Sigmoid colon (tissue), 7 donors: ENCODE measurements at places on chromosomes 6 and 20. TPM values are rescaled to one million over a fixed set of nuclear protein-coding genes. Genes with fewer than 3 reads are reported as not detected.

The BAK1 gene
- polyA plus RNA-seq = 160 TPM

The EPPIN gene
- polyA plus RNA-seq = not detected

The NCOA5 gene
- polyA plus RNA-seq = 10.6 TPM

The PTP4A1 gene
- polyA plus RNA-seq = 63.1 TPM

The HTR1E gene
- polyA plus RNA-seq = not detected

DNA sequence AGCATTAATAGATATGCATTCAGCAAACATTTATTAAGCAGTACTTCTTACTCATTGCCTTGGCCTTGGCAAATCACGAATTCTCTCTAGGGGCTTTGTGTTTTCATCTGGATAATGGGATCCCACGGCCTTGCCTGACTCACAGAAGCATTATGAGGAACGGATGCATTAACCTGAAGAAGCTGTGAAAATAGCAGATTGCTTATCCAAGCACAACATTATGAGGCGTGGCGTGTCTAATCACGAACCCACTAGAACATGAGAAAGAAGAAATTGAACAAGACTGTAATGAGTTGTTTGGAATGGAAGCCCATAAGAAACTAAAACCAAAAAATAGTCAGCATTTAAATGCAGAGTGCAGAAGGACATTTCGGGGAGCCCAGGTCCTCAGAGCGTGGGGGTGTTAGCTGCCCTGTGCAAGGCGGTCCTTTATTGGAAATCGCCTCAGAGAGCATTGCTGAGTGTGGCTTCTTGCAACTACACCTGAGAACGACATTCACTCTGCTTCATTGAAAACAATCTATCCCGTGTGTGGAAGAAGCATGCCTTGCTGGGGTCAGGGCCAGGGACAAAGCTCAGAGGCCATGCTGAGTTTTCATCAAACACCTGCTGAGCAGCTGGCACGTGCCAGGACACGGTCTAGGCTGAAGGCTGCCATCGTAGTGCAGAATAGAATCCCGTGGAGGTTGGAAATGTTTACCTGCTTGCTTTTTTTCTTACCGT is 179.9 kb downstream of the ZDHHC14 start:
- H3K36me3 ChIP-seq = no peaks in the 10 kb centered on the region
- DNase-seq = no peak
- no peak overlapping the region for H3K27ac ChIP-seq
- no peak overlapping the region for H3K4me3 ChIP-seq

DNA sequence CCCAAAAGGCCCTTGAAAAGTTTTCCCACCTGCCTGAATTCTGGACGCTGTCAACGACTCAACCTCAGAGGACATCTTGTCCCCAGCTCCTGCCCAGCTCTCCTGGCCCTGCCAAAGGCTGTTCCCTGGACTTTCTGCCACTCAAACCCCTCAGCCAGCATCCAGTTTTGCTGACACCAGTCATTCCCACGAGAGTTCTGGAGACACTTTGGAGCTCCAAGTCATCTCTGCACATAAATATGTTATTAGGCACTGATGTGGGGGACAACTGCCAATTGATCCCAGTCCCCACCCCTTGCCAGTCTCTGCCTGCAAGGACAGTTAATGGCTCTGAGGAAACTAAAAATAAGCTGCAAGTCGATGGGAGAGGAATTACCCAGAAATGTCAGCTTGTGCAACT is 38.9 kb upstream of the KCNB1 start:
- no peaks in the 10 kb centered on the region for H3K36me3 ChIP-seq
- H3K4me3 ChIP-seq = no peak overlapping the region
- H3K27ac ChIP-seq = no peak overlapping the region
- H3K27me3 ChIP-seq = no peaks in the 10 kb centered on the region

- H3K36me3 ChIP-seq = no peaks in the 10 kb centered on the region
- H3K27me3 ChIP-seq = no peaks in the 10 kb centered on the region
- no peak overlapping the region for H3K4me3 ChIP-seq
- no peak overlapping the region for H3K27ac ChIP-seq
- no peak for DNase-seq
Observed at GRCh38 chr6:138724015-138724414, 49.6 kb upstream of the CCDC28A start.

DNA sequence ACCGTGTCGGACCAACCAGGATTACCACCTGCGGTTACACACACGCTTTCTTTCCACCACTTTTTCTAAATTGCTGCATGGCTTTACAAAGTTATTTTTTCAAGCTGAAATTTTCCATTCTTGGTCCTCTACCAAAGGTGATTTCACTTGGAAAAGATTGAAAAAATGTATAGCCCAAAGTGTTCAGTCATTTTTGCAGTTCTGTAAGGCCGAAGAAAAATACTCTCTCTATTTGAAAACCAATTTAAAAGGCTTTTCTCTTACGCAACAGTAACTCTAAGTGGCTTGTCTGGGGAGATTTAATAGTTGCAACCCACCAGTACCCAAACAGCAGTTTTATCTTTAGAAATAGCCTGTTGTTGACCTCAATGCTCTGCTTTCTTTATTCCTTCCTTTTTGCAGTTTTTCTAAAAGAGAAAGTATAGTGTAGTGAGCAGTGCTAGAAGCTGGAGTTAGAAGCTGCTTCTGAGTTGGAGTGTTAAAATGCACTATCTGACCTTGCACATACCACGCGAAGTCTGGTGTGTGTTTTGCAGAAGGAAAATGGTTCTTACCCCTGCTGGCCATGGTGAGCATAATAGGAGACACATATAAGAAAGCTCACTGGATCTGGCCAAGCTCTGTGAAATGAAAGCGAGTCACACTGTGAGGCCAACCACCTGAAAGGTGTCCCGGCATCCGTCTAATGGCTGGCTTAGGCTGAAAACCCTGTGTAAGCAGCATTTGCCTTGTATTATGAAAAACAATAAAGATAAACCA is 271.6 kb upstream of the PRND start:
- no peak for DNase-seq
- no peaks in the 10 kb centered on the region for H3K36me3 ChIP-seq
- H3K4me1 ChIP-seq = peaks cover 11% of the 10 kb centered on the region
- no peak overlapping the region for H3K4me3 ChIP-seq

- no peaks in the 10 kb centered on the region for H3K27me3 ChIP-seq
- H3K4me1 ChIP-seq = no peaks in the 10 kb centered on the region
- no peaks in the 10 kb centered on the region for H3K36me3 ChIP-seq
Observed at GRCh38 chr6:157726892-157727628, 96.0 kb upstream of the SNX9 start.

DNA sequence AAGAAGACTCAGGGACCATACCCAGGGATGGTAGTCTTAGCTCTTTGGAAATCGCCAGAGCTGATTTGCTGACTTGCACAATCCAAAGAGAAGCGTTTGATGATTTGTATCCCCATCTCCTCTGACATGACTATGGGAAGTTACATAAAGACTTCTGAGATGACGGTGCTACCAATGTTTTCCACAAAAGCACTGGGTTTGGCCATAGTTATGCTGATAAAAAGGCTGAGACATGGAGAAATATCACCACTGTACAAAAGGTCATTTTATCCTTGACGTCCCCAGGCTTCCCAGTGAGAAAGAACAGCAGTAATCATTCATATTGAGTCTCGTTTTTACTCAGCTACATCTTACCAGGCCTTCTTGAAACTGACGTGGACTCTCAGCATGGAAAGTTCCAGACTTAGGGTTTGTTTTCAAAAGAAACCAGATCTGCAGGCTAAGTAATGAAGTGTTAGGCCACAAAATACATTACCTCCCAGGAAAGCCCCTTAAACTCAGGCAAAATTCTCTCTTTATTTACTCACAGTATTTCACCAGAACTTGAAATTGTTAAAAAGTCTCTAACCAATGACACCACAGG is 370.3 kb upstream of the JARID2 start:
- no peak overlapping the region for H3K4me3 ChIP-seq
- DNase-seq = no peak
- H3K27me3 ChIP-seq = no peaks in the 10 kb centered on the region
- H3K36me3 ChIP-seq = no peaks in the 10 kb centered on the region

- H3K4me3 ChIP-seq = no peak overlapping the region
- H3K4me1 ChIP-seq = no peaks in the 10 kb centered on the region
- DNase-seq = peak; percentile 74
- no peak overlapping the region for H3K27ac ChIP-seq
Observed at GRCh38 chr6:158213925-158214674, 46.0 kb downstream of the GTF2H5 start.

DNA sequence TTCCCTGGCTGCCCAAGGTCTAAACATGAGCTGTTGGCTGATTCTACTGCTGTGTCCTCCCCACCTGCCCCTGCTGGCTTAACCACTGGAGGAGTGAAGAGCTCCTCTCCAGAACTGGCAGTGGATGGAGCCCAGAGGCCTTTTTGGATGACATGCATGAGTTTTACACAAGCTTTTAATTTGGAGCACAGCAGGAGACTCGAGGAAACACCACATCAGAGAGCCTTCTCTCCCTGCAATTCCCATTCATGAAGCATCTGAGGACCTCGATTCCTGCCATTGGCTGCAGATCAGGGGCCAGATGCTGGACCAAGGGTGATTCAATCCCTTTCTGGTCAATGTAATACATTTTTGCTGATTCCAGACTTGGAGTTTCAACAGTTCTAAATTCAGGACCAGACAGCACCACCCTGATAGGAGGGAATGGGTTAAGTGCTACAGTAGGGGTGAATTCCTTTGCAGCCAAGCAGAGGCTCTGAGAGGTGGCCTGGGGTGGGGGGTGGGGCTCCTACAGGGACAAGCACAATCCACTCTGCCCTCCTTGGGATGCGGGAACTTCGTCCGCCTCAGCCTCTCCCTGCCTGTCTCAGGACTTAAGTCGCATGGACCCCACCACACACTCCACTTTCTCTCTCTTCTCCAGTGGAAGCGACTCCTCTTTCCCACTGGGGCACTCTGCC is 599 bp upstream of the PSORS1C1 start:
- H3K4me1 ChIP-seq = no peaks in the 10 kb centered on the region
- H3K27ac ChIP-seq = peak overlapping the region; percentile 59
- no peak for DNase-seq
- no peaks in the 10 kb centered on the region for H3K27me3 ChIP-seq
- no peak overlapping the region for H3K4me3 ChIP-seq
- H3K36me3 ChIP-seq = no peaks in the 10 kb centered on the region

DNA sequence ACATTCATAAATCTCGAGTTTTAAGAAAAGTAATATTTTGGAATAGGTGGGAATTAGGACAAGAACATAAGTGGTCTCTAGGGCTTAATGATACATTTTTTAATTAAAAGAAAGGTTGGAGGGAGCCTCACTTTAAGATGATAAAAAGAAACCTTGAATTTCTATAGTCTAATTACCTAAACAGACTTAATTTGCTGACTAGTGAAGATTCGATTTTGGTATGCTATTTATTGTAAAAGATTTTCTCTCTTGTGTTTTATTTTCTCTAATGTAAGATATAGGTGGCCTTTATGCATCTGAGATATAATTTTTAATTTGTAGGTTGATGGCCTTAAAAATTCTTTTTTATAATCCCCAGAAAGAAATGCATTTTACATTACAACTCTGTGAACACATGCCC is 239.1 kb downstream of the COL12A1 start:
- H3K4me3 ChIP-seq = no peak overlapping the region
- no peak overlapping the region for H3K27ac ChIP-seq
- no peaks in the 10 kb centered on the region for H3K27me3 ChIP-seq
- H3K36me3 ChIP-seq = no peaks in the 10 kb centered on the region

- no peak overlapping the region for H3K4me3 ChIP-seq
- no peaks in the 10 kb centered on the region for H3K27me3 ChIP-seq
- no peaks in the 10 kb centered on the region for H3K36me3 ChIP-seq
- H3K27ac ChIP-seq = peak overlapping the region; percentile 58
- H3K4me1 ChIP-seq = peaks cover 24% of the 10 kb centered on the region
Observed at GRCh38 chr6:169529931-169530751, 171.7 kb downstream of the WDR27 start.

- H3K4me1 ChIP-seq = no peaks in the 10 kb centered on the region
- no peak for DNase-seq
- H3K27me3 ChIP-seq = no peaks in the 10 kb centered on the region
- H3K27ac ChIP-seq = no peak overlapping the region
- no peaks in the 10 kb centered on the region for H3K36me3 ChIP-seq
Observed at GRCh38 chr20:9071976-9072726, 3.3 kb downstream of the PLCB4 start.

GRCh38 chr6:29628419-29629281 is 4.3 kb downstream of the GABBR1 start:
- H3K36me3 ChIP-seq = no peaks in the 10 kb centered on the region
- DNase-seq = peak; percentile 92
- peak overlapping the region; percentile 60 for H3K4me3 ChIP-seq
- no peaks in the 10 kb centered on the region for H3K27me3 ChIP-seq
- H3K4me1 ChIP-seq = no peaks in the 10 kb centered on the region

DNA sequence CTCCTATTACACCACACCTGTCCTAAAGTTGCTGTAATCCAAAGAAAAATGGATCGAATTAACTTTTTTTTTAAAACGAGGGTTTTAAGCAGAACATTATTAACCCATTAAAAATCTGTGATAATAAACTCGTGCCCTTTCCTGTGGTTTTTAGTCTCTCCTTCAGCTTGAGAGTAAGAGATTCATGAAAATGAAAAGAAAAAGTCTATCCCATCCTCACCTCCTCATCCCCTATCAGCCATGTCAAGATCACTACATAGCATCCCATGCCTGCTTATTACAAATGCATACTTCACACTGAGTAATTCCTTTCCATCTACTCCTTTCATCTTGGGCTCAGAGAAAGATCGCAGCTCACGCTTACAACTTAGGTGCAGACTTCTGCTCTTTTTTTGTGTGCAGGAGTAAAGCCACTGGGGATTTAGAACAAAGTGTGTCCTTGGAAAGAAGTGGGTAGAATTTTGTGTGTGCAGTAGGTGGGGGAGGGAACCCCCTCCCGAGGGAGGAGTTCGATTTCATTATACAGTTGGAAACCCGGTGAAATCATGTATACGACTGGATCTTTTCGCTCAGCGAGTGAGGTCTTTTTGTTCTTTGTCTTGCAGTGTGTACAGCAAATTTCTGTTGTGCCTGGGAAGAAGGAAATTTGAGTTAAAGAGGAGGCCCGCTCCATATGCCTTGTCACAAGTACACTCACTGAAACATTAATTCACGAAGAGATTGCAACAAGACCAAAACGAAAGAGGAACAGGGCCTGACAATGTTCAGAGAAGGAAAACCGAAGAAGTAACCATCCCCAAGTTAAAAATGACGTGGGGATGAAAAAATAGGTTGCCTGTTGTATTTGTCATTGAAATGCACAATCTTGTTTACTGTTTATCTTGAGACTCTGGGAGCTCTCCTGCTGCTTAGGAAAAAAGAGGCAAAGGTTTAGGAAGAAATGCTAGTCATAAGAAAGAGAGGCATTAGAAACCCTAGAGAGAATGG is 146.5 kb upstream of the ZNF217 start:
- H3K4me1 ChIP-seq = no peaks in the 10 kb centered on the region
- H3K27ac ChIP-seq = peak overlapping the region; percentile 3
- H3K4me3 ChIP-seq = no peak overlapping the region

DNA sequence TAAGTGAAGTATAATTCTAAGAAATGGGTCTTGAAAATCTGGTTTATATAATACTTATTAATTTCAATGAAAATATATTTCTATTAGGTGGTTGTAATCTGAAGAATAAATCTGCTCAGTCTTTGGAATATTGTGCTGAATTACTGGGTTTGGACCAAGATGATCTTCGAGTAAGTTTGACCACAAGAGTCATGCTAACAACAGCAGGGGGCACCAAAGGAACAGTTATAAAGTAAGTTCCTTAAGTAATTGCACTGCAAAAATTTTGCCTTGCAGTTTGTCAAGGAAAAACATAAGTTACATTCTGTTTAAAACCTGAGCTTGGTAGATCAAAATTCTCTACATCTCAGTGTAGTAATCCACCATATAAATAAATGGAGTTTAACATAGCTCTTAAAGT is 106.0 kb downstream of the MYO6 start:
- no peak for DNase-seq
- no peaks in the 10 kb centered on the region for H3K36me3 ChIP-seq
- H3K4me3 ChIP-seq = no peak overlapping the region
- peaks cover under 1% of the 10 kb centered on the region for H3K4me1 ChIP-seq
